ENCODE measurements at places on chromosomes 13 and 19.

GRCh38 chr19:4059891-4060620, 6.6 kb downstream of the ZBTB7A start:
- no peak for DNase-seq

- DNase-seq: no peak
Measured at GRCh38 chr13:39040206-39040605, 1.9 kb downstream of the NHLRC3 start.

GRCh38 chr13:94784066-94784465, 71.7 kb upstream of the SOX21 start:
- DNase-seq: no peak

DNA sequence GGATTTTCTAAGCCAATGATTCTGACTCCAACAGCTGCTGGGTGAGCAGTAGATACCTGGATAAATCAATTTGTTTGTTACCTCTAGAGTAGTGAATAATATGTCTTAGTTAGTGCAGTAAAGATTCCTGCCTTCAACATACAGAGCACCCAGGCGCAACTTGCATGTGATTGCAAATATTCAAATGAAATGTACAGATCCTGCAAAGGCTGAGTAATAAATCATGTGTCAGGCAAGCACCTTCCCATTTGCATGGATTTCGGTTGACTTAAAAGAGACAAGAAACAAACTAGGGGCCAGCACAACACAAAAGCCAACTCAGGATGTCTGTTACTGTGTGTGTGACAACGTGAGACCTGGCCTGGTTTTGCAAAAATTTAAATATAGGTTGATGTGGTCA, 79.7 kb downstream of the TNFSF11 start:
- DNase-seq: no peak
